ENCODE measurements at places on chromosomes 1 and 21.

DNA sequence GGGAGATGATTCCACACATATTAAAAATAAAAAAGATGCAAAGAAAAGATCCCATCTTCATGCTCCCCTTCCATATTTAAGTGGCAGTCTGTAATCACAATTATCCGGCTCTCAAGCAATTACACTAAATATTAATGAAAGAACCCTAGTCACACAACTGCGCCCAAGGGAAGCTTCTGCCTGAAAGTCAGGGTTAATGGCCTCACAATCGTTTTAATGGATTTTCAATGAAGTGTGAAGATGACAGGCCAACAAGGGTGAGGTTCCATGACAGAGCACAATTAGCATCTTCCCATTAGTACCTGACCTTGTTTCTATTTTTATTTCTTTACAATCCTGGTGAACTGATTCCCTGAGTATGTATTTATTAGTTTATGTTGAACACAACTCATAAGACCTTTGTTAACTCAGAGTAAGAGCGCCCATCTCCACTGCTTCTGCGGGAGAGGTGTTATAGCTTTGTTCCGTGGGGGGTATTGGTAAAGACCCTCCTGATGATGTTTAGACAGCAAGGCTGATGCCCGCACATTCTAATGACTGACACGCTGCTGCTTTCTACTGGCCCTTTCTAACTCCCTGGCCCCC lies 80.9 kb downstream of the IER5 start:
- DNase-seq: no peak

DNA sequence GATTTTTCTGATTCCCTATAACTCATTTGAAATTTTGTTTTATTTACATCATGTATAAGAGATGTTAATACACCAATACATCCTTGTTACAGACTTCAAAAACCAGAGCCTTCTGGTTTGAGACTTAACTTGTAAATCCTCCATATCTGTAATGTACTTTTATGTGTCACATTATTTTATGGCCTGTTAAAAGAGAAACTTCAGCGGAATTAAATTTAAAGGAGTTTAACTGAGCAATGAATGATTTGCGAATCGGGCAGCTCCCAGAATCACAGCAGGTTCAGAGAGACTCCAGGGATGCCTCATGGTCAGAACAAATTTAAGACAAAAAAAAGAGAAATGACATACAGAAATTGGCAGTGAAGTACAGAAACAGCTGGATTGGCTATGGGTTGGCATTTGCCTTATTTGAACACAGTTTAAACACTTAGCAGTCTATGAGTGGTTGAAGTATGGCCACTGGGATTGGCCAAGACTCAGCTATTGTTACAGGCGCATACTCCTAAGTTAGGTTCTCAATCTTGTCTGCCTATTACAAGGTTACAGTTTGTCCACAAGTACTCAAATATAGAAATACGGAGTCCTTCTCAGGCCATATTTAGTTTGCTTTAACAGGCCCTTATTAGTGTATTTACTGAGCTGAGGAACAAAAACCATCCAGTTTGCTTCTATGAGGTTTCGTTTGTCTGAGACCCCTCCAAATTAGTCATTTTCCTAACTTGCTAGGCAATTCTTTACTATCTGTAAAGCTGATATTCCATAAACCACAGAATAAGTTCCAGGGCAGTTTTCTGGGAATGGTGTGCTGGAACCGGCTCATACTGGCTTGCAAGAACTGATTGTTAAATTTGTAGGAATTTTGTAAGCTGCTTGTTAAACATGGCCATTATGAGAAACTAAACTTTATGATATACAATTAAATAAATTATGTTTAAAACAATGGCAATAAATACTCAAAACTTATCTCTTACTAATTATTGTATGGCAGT lies 56.2 kb upstream of the WDR26 start:
- DNase-seq: no peak

- no peak for DNase-seq
Measured at GRCh38 chr1:230744382-230744781, 2.8 kb upstream of the CAPN9 start.

GRCh38 chr1:210758761-210759160 lies 375.2 kb downstream of the KCNH1 start:
- no peak for DNase-seq

GRCh38 chr1:34726861-34727260 lies 28.0 kb upstream of the GJB5 start:
- DNase-seq: no peak

DNA sequence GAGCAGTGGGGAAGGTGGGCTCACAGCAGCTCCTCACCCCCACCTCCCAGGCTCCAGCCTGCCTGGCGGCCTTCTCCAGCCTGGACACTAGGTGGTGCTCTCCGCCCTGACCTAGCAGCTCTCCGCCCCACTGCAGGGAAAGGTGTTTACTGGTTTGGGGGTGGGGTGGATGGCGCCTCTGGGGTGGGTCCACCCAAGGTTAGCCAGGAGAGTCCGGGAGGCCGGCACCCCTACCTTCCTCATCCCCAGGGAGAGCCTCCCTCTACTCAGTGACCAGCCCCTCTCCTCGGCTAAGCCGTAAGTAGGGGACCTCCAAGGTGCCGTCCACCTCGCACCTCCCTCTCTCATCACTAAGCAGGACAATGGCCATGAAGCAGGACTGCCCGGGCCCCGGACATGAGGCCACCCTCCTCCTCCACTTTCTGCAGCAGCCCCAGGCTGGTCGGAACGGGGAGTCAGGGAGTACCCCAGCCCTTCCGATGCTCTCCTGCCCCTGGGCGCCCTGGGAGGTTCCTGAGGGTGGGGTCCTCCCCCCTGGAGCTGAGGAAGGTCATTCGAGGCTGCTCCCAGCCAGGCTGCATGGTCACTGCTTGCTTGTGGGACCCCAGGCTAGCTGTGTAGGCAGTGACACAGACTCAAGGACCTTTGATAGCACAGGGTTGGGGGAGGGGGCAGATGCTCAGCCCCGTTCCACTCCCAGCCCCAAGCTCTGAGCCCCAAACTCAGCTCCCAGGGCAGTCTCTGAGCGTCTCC lies 101.4 kb upstream of the VAMP3 start:
- DNase-seq: peak; percentile 6

DNA sequence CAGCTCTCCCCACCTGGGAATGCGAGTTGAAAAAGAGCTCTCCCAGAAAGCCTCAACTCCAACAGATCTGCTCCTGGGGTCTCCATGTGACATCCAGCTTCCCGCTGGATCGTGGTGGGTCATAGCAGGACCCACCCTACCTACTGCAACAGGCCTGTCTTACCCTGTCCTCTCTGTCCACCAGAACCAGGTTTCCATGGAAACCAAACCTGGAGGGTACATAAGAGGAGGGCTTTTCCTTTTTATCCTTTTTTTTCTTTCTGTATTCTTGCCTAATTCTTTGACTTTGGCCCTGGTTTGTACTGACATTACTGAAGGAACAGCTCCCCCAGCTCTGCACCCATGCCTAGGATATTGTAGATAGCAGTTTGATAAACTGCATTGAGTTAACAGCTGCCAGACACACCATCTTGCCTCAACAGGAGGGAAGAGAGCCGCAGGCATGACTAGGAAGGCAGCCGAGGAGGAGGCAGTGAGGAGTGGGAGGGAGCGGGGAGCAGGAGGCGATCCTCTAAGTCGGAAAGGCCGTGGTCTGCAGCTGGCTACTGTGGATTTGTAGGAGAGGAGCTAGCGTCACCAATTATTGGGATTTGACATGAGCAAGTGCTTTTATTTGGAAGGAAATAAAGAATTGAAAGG lies 9.7 kb upstream of the FMOD start:
- peak; percentile 13 for DNase-seq

- DNase-seq: no peak
Measured at GRCh38 chr1:242017580-242018233, 18.8 kb upstream of the MAP1LC3C start.

- DNase-seq: no peak
Measured at GRCh38 chr1:26961826-26962225, 1.6 kb upstream of the KDF1 start.

- no peak for DNase-seq
Measured at GRCh38 chr1:117047271-117047670, 12.9 kb upstream of the TTF2 start.

DNA sequence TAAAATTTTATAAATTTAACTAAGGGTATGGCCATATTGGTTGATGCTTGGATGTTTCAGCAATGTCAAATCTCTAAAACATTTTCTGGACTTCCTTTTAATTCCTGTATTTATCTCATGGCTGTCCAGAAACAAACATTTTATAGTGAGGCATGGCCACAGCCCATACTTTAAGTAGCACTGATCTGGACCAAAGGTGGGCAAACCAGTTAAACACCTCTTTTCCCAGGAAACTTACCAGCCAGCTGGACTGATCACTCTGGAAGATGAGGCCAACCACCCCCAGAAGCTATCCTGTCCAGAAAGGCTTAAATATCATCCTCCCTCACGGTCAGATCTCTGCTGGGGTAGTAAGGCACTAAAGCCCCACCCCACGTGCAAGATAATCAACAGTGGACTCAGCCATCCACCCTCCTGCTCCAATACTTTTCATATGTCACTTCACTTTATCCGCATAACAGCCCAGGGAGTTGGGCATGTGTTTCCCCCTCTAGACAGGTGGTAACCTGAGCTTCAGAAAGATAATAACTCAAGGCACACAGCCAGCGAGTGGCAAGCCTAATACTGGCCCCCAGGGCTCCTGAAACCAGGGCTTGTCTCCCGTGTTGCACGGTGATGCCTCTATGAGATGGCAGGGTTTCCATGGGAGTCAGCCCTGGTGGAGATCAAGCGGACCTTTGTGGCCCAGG lies 120.5 kb upstream of the NGF start:
- peak; percentile 44 for DNase-seq

GRCh38 chr1:161945306-161946060 lies 78.2 kb downstream of the OLFML2B start:
- no peak for DNase-seq

GRCh38 chr1:115219927-115220326 lies 118.1 kb downstream of the NGF start:
- DNase-seq: no peak

DNA sequence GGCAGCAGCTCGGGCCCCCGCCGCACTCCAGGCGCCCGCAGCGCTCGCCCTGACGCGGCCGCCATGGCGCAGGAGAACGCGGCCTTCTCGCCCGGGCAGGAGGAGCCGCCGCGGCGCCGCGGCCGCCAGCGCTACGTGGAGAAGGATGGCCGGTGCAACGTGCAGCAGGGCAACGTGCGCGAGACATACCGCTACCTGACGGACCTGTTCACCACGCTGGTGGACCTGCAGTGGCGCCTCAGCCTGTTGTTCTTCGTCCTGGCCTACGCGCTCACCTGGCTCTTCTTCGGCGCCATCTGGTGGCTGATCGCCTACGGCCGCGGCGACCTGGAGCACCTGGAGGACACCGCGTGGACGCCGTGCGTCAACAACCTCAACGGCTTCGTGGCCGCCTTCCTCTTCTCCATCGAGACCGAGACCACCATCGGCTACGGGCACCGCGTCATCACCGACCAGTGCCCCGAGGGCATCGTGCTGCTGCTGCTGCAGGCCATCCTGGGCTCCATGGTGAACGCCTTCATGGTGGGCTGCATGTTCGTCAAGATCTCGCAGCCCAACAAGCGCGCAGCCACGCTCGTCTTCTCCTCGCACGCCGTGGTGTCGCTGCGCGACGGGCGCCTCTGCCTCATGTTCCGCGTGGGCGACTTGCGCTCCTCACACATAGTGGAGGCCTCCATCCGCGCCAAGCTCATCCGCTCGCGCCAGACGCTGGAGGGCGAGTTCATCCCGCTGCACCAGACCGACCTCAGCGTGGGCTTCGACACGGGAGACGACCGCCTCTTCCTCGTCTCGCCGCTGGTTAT lies 2.8 kb downstream of the KCNJ9 start:
- no peak for DNase-seq

- DNase-seq: no peak
Measured at GRCh38 chr1:111958075-111958474, 31.4 kb downstream of the KCND3 start.

- peak; percentile 100 for DNase-seq
Measured at GRCh38 chr1:39720094-39720999, 18.3 kb upstream of the PPIE start.

DNA sequence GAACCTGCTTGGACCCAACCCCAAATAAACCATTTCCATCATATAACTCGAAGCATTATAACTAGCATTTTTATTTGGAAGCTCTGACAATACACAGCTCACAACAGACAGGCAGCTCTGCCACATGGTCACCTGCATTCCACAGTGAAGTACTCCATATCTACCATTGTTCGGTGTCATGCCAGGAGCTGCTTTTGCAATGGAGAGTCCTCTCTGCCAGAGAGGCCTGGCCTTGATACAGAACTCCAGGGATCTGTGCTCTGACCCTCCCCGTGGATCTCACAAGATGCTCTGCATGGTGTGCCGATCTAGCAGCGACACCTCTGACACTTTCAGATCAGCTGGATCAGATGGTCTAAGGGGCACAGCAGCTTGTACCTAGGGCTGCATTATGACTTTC lies 109.6 kb downstream of the SYF2 start:
- no peak for DNase-seq

DNA sequence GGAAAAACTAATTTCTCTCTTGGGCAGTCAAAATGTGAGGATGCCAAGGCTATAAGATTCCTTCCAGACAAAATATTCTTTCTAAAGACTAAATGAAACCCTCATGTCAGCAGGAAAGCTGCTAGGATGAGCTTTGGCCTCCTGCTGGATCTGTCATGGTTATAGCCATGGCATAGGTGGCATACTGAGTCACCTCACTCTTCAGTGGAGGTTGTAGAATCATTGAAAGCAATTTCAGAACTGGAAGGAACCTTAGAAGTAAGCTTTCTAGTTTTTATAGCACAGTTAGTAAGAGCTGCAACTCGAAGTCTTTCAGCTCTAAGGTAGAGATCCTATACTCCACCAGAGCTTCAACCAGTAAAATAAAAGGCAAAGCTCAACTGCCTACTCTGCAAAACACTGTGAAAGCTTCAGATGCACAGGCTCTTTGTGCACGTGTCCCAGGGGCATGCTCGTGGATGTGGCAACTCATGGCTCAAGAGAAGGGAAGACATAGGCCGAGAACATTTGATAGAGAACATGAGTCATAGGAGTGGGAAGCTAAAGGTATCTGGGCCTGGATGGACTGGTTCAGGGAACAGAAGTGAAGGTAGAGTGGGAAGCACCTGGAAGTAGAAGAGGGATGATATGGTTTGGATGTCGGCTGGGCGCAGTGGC lies 5.8 kb downstream of the AVPR1B start:
- no peak for DNase-seq

GRCh38 chr1:97366984-97367383 lies 553.9 kb downstream of the DPYD start:
- DNase-seq: no peak

DNA sequence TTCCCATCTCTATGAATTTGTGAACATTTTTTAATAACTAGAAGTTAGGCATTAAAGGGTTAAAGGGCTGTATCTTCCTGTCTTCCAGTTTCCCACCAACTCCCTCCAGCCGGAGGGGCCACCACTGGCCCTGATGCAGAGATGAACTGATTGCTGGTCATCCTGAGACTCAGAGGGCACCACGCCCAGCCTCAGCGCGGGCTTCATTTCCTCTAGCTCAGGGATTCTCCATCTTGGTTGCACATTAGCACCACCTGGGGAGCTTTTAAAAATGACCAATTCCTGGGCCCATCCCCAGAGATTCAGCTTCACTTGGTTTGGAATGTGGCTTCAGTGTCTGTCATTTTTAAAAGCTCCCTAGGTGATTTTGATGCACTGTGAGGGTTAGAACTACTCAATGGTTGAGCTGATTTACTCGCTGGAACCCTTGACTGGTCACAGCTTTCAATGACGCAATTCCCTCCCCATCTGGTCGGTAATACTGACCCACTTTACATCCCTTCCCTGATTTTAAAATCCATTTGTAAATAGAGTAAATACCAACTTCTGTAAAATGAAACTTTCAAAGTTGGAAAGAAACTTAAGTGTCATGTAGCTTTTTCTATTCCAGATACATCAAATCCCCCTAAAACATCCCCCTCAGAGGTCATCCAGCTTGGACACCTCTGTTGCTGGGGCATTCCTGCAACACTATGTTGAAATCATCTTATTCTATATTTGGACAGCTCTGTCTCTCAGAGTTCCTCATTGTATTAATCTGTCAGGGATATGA lies 5.1 kb downstream of the NAV1 start:
- DNase-seq: no peak
